ENCODE measurements at places on chromosomes 7 and 10. TPM values are rescaled to one million over a fixed set of nuclear protein-coding genes. Genes with fewer than 3 reads are reported as not detected.

DNA sequence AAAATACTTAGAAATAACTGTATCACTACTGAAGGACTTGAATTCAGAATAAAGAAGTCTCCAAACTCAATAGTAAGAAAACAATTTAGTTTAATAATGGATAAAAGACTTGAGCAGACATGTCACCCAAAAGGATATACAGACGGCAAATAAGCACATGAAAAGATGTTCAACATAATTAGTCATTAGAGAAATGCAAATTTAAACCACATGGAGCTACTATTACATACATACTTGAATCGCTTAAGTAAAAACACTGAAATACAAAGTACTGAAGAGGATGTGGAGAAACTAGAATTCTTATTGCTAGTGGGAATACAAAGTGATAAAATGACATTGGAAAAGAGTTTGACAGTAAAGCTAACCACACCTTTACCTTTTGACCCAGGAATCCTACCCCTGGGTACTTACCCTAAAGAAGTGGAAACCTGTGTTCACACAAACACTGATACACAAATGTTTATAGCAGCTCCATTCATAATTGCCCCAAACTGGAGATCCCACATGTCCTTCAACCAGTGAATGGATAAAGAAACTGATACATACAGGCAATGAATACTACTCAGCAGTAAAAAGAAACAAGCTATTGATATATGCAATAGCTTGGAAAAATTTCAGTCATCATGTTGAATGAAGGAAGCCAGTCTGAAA lies 54.3 kb upstream of the NFKB2 start:
- no peak overlapping the region for H3K27ac ChIP-seq
- H3K4me1 ChIP-seq = no peaks in the 10 kb centered on the region
- no peak for DNase-seq
- H3K4me3 ChIP-seq = no peak overlapping the region

Gene HELLS
- 2.7 TPM for total RNA-seq

Gene GIMAP4
- 95.7 TPM for total RNA-seq

Gene SPRN
- not detected for total RNA-seq

GRCh38 chr7:40763319-40764287 lies 628.8 kb downstream of the SUGCT start:
- H3K27ac ChIP-seq = no peak overlapping the region
- H3K4me3 ChIP-seq = no peak overlapping the region
- H3K36me3 ChIP-seq = no peaks in the 10 kb centered on the region
- H3K27me3 ChIP-seq = no peaks in the 10 kb centered on the region
- H3K4me1 ChIP-seq = no peaks in the 10 kb centered on the region
- DNase-seq = no peak

GRCh38 chr7:76316984-76317781 lies 14.7 kb downstream of the HSPB1 start:
- H3K4me1 ChIP-seq = peaks cover 12% of the 10 kb centered on the region
- H3K4me3 ChIP-seq = peak overlapping the region; percentile 88
- no peaks in the 10 kb centered on the region for H3K27me3 ChIP-seq
- H3K36me3 ChIP-seq = peaks cover 2% of the 10 kb centered on the region
- peak overlapping the region; percentile 96 for H3K27ac ChIP-seq

DNA sequence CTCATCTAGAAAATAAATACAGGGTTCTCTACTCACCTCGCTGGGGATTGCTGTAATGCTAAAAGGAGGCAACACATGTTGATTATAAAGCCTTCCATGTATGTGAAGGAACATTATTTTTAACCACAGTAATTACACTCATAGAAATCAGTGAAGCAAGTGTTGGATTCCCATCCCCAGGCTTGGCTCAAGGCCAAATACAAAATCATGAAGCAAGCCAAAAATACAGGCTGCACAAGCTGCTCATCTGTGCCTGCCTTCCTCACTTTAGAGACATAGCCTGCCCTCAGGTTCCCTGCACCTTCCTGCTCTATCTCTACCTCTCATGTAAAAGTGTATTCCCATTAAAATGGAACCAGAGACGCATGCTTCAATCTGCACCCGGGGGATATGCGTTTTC lies 1077.1 kb upstream of the C7orf33 start:
- no peak overlapping the region for H3K27ac ChIP-seq
- H3K27me3 ChIP-seq = no peaks in the 10 kb centered on the region
- no peaks in the 10 kb centered on the region for H3K36me3 ChIP-seq
- no peak for DNase-seq
- no peak overlapping the region for H3K4me3 ChIP-seq

Gene HOXA5
- 16.0 TPM for total RNA-seq

DNA sequence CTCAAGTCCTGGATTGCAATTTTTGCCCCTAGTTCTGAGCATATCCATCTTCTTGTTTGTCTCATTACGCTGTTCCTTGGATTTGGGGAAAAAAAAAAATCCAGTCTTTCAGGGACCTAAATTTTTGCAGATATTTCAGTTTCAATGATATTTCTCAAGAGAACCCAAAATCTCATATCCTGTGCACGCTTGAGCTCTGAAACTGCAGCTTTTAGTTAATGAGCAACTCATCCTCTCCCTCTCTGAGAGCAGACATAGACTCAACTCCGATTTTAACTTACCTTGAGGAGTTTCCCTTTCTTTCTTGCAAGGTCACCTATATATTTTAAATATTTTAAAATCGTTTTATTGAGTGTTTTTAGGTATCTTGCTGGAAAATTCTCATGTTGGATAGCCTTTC lies 200.3 kb downstream of the GALNT17 start:
- DNase-seq = no peak
- H3K4me1 ChIP-seq = no peaks in the 10 kb centered on the region
- no peaks in the 10 kb centered on the region for H3K36me3 ChIP-seq
- no peaks in the 10 kb centered on the region for H3K27me3 ChIP-seq

DNA sequence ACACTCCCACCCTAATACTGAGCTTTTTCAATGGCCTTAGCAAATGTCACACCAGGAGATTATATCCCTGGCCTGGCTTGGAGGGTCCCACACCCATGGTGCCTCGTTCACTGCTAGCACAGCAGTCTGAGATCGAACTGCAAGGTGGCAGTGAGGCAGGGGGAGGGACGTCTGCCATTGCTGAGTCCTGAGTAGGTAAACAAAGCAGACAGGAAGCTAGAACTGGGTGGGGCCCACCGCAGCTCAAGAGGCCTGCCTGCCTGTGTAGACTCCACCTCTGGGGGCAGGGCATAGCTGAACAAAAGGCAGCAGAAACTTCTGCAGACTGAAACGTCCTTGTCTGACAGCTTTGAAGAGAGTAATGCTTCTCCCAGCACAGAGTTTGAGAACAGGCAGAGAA lies 338.9 kb upstream of the MBL2 start:
- H3K4me1 ChIP-seq = no peaks in the 10 kb centered on the region
- H3K4me3 ChIP-seq = no peak overlapping the region
- DNase-seq = no peak
- no peaks in the 10 kb centered on the region for H3K27me3 ChIP-seq

GRCh38 chr10:66788178-66788987 lies 137.5 kb upstream of the LRRTM3 start:
- no peaks in the 10 kb centered on the region for H3K4me1 ChIP-seq
- H3K27me3 ChIP-seq = no peaks in the 10 kb centered on the region
- H3K27ac ChIP-seq = no peak overlapping the region
- H3K36me3 ChIP-seq = no peaks in the 10 kb centered on the region

Gene TACC2
- total RNA-seq = 141 TPM

- no peaks in the 10 kb centered on the region for H3K36me3 ChIP-seq
- H3K27ac ChIP-seq = peak overlapping the region; percentile 7
- no peak for DNase-seq
- H3K4me1 ChIP-seq = peaks cover 5% of the 10 kb centered on the region
- H3K4me3 ChIP-seq = no peak overlapping the region
Observed at GRCh38 chr10:77105761-77106221, 531.8 kb downstream of the KCNMA1 start.

GRCh38 chr10:122815458-122815857 lies 30.2 kb downstream of the CUZD1 start:
- DNase-seq = no peak
- H3K4me1 ChIP-seq = no peaks in the 10 kb centered on the region
- peaks cover 14% of the 10 kb centered on the region for H3K27me3 ChIP-seq
- no peak overlapping the region for H3K4me3 ChIP-seq
- no peaks in the 10 kb centered on the region for H3K36me3 ChIP-seq

DNA sequence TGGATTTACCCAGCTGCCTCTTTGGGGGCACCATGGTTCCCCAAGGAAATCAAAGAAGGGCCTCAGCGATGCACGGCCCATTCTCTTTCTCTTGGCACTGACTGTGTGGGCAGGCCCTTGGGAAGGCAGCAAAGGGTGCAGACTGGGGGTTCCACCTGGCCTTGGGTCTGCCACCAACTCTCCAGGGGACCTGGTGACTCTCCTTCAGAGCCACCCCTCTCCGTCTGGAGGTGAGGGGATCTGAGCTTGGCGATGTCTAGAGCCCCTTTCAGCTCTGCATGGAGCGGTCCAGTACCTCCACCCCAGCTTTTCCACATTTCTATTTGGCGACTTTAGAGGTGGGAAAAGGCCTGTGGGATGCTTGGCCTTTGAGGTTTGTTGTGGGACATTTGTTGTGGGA lies 69.1 kb downstream of the C10orf120 start:
- no peak for DNase-seq
- no peaks in the 10 kb centered on the region for H3K27me3 ChIP-seq
- H3K4me1 ChIP-seq = no peaks in the 10 kb centered on the region
- H3K4me3 ChIP-seq = no peak overlapping the region
- no peak overlapping the region for H3K27ac ChIP-seq
- no peaks in the 10 kb centered on the region for H3K36me3 ChIP-seq

GRCh38 chr7:46072722-46073121 lies 151.7 kb upstream of the IGFBP3 start:
- H3K36me3 ChIP-seq = no peaks in the 10 kb centered on the region
- no peak overlapping the region for H3K27ac ChIP-seq
- H3K4me3 ChIP-seq = no peak overlapping the region
- H3K27me3 ChIP-seq = no peaks in the 10 kb centered on the region

DNA sequence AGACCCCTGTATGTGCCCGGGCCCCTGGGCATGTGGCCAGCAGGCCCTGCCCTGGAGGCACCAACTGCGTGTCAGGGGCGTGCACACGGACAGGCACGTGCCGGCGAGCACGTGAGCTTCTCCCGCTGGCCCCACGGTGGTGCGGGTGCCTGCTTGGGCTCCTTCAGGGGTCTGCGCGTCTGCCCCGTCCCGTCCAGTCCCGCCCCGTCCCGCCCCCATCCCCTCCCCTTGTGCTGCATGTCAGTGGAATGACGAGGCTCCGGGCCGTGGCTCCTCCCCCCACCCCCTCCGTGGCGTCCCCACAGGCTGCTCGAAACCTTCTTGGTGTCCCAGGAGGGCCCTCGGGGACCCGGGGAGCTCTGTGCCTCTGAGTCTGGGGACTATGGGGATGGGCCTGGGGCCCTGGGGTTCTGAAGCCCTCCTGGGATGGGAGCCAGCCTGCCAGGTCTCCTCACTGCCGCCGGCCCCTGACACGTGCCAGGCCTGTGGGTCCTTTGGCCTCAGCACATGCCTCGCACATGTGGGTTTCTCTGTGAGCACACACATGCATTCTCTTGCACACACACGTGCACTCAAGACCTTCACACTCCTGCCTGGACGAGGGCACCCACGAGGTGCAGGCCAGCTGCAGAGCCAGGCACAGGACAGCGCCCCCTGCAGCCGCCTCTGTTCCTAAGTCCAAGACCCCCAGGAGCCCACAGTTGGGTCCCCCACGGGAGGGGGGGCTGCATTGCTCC lies 27.5 kb upstream of the AMZ1 start:
- peaks cover 3% of the 10 kb centered on the region for H3K27me3 ChIP-seq
- H3K4me1 ChIP-seq = peaks cover 12% of the 10 kb centered on the region
- H3K27ac ChIP-seq = no peak overlapping the region
- no peak overlapping the region for H3K4me3 ChIP-seq
- no peak for DNase-seq

DNA sequence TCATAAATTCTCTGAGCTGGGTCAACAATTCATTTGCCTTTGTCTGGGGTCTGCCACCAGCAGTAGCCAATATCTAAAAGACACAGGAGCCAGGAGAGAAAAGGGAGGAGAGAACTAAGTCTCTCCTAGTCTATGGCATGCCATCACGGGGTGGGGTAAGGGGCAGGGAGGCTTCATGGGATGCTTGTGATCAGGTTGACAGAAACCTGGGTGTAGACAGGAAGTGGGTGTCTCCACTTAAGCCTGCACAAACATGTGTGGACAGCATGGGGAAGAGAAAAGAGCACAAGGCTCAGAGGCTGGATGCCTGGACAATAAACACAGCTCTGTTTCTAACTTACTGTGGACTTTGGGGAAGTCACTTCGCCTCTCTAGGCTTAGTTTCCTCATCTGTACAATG lies 11.5 kb upstream of the C10orf53 start:
- H3K27ac ChIP-seq = no peak overlapping the region
- no peak for DNase-seq
- no peak overlapping the region for H3K4me3 ChIP-seq

GRCh38 chr7:91020636-91021385 lies 243.4 kb upstream of the FZD1 start:
- H3K27me3 ChIP-seq = no peaks in the 10 kb centered on the region
- no peak for DNase-seq
- no peak overlapping the region for H3K4me3 ChIP-seq
- no peaks in the 10 kb centered on the region for H3K4me1 ChIP-seq
- H3K36me3 ChIP-seq = no peaks in the 10 kb centered on the region
- no peak overlapping the region for H3K27ac ChIP-seq

Gene EFCAB10
- 6.0 TPM for total RNA-seq

- H3K4me3 ChIP-seq = no peak overlapping the region
- H3K4me1 ChIP-seq = no peaks in the 10 kb centered on the region
- no peak overlapping the region for H3K27ac ChIP-seq
- peaks cover 52% of the 10 kb centered on the region for H3K36me3 ChIP-seq
Observed at GRCh38 chr10:101644002-101644401, 51.0 kb downstream of the FBXW4 start.

GRCh38 chr7:24979470-24979862 lies 512 bp downstream of the OSBPL3 start:
- H3K27me3 ChIP-seq = peaks cover 6% of the 10 kb centered on the region
- peak; percentile 81 for DNase-seq
- H3K27ac ChIP-seq = peak overlapping the region; percentile 90
- H3K4me1 ChIP-seq = peaks cover 26% of the 10 kb centered on the region
- H3K4me3 ChIP-seq = peak overlapping the region; percentile 72

DNA sequence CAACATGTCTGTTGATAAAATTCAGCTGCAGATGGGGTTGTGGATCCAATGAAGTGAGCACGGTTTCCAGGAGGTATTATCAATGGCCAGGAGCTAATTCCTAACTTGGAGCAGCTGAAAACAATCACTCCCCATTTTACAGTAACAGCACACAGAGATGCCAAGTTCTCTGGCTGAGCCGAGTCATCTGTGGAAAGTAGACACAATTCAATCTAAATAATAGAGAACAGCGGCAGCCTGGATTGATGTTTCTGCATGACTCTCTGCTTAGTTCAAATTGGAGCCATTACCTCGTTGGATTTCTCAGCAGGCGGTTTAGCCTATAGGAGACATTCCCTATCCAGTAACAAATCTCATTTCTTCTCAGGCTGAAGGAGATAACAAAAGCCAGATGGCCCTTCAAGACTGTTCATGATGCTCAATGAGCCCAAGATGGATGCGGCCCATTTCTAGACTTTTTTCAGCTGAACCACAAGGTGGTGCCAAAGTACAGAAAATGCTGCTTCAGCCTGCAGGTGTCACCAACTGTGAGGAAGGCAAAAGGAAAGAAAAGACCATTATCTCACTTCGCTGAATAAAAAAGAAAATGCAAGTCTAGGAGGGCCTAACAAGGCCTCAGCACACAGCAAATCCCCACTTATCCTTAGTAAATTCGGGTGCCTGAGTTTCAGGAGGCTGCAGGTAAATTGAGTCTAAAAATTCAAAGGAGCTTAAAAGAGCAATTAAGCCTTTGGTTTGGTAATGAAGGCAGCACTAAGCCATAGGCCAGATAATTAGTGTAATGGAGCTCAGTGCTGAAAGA lies 83.7 kb downstream of the SLC16A9 start:
- no peaks in the 10 kb centered on the region for H3K27me3 ChIP-seq
- no peaks in the 10 kb centered on the region for H3K4me1 ChIP-seq
- H3K27ac ChIP-seq = no peak overlapping the region
- no peak for DNase-seq
- no peaks in the 10 kb centered on the region for H3K36me3 ChIP-seq
- H3K4me3 ChIP-seq = no peak overlapping the region

Gene GRM3
- total RNA-seq = not detected
